Stimulated activated CD4-positive, alpha-beta T cell treated with anti-CD3 and anti-CD28 coated beads, Interleukin-1b, Interleukin-23, amount 100 ng/mL, for 24 hours (primary cell): ENCODE measurements at places on chromosomes 12 and 14.

DNA sequence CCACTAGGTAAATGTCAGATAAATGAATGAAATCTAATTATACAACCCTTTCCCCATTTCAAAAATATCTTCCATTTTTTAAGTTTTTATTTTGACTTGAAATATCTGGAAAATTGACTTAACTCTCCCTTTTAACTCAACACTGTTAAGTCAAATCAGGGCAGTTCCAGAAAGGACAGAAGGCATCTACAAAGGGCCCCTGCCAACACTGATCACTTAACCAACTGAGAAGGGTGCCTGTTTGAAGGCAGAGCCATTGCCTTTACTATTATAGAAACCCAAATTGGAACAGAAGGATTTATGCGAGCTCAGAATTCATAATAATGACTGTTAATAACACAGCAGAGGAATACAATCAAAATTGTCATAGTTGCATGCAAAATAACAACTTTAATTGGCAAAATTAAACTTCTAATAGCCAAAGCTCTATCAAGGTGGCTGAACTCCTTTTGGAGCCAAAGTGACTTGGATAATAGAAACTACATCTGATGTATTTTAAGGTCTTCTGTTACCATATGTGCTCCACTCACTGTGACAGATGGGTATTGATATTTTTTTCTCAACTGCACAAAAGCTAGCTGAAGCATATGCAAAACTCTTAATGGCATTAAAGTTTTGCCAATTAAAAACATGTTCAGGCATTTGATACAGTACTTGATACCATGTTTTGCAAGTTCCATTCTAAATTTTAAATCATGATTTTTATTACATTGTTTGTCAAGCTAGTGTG lies 383.8 kb downstream of the NOVA1 start:
- DNase-seq: no peak

DNA sequence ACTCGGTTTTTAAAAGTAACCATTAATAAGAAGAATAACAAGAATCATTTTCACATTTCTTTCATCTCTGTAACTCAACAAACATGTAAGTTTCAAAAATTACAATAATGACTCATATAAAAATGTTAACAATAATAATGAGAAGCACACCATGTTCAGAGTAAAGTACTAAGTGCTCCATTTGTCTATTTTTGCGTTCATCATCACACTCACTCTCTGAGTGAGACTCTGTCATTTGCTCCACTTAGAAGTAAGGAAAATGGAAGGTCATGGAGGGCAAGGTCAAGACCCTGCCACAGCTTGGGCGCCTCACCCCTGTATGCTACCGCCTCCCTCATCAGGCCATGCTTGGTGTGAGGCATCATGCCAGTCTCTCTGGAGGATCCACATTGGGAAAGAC lies 129.9 kb downstream of the TMEM30B start:
- no peak for DNase-seq

DNA sequence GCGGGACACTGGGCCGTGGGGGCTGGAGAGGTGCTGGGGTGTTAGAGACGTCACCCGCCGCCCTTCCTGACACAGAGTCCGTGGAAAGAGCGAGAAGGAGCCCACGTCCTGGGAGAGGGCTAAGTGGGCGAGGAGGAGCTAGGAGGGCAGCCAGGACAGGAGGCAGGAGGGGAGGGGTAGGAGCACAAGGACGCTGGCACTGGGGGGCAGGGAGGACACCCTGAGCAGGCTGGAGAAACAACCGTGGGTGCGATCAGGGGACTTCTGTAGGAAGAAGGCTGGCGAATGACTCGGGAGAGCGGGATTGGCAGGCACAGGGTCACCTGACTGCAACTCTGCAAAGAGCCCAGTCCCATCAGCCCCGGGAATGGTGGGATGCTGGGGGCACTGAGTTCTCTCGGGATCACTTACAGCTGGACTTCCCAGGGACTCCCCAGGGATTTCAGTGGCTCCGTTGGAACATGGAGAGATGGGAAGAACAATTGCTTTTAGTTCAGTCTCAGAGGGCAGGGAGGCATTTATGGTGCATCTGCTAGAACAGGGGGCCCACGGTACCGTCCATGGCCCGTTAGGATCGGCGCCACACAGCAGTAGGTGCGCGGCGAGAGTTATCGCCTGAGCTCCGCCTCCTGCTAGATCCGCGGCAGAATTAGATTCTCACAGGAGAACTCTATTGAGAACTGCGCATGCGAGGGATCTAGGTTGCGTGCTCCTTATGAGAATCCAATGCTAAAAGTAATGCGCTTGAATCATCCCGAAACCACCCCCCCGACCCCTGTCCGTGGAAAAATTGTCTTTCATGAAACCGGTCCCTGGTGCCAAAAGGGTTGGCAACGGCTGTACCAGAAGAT lies 24.3 kb downstream of the UBR7 start:
- no peak for DNase-seq

- DNase-seq: no peak
Measured at GRCh38 chr14:35050652-35051051, 4.6 kb downstream of the FAM177A1 start.

DNA sequence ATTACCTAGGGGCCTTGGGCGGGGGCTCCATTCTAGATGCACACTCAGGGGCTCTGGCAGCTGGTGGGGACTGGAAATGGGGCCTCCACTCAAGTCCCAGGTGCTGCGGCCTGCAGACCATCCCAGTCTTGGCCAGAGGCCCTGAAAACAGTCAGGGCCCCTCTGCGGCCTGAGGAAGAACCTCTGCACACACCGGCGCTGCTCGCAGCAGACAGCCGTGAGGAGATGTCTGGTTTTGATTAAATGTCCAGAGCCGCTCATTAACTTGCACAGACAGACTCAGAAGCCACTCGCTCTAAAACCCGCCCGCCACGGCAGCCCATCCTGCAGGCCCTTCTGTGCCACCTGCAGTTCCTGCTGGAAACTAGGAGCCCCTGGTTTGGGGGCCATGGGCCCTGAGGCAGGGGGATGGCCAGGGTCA lies 36.4 kb upstream of the NCOR2 start:
- DNase-seq: no peak

DNA sequence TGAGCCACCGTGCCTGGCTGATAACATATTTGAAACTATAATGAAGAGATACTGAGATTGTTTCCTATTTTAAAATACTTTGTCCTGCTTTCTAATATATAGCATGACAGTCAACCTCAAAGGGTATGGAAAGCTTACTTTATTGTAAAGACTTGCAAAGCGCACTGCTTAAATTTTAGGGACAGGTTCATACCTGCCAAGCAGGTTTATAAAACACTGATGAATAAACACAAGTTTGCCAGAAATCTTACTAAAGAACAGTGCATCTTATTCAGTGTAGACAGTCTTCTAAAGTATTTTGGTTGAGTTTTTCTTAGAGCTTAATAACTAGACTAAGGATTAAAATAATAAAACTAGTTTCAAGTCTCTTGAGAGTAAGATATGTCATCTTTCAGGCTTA lies 4.8 kb downstream of the C12orf71 start:
- DNase-seq: no peak

- no peak for DNase-seq
Measured at GRCh38 chr12:28618171-28618570, 427.9 kb downstream of the CCDC91 start.
